ENCODE measurements at places on chromosomes 4 and X. TPM values are rescaled to one million over a fixed set of nuclear protein-coding genes. Genes with fewer than 3 reads are reported as not detected.

DNA sequence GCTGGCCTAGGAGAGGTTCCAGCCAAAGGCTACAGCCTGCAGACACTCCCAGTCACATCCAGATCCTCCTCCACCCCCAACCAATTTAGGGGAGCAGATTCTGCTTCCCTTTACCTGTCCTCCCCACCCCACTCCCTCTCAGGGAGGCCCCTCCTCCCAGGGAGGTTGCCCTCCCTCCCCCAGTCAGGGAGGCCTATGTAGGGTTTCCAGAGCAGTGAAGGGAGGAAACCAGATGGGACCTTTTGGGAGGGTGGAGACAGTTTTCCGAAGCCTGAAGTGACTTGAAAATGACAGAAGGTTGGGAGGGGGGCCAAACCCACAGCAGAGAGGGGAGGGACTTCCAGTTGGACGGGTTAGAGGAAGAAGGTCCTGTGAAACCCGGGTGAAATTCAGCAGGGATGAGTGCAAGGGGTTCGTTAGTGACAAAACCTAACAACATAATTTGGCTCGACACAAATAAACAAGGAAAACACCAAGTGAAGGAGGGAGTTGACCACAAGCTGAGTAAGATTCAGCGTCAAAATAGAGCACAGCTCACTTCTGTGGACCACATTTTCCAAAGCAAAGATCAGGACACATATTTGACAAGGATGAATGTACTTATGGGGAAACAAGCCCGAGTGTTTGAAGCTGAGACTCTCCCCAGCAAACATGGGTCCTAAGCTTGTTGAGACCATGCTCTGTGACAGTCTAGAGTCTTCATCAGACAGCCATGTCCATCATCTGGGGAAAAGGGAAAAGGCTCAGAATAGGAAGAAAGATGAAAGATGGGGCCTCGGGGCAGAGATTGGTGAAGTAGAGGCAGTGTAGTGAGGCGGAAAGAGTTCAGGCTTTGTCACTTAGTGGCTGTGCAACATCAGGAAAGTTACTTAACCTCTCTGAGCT, 46.4 kb downstream of the PRPS1 start:
- H3K27ac ChIP-seq = peak overlapping the region; percentile 86
- H3K36me3 ChIP-seq = no peaks in the 10 kb centered on the region
- H3K27me3 ChIP-seq = peaks cover 4% of the 10 kb centered on the region
- peak overlapping the region; percentile 52 for H3K4me3 ChIP-seq

GRCh38 chrX:71619193-71619592, 882 bp upstream of the CXCR3 start:
- H3K27me3 ChIP-seq = no peaks in the 10 kb centered on the region
- no peak overlapping the region for H3K27ac ChIP-seq
- H3K4me3 ChIP-seq = no peak overlapping the region
- DNase-seq = no peak
- H3K36me3 ChIP-seq = no peaks in the 10 kb centered on the region
- H3K4me1 ChIP-seq = peaks cover 11% of the 10 kb centered on the region

DNA sequence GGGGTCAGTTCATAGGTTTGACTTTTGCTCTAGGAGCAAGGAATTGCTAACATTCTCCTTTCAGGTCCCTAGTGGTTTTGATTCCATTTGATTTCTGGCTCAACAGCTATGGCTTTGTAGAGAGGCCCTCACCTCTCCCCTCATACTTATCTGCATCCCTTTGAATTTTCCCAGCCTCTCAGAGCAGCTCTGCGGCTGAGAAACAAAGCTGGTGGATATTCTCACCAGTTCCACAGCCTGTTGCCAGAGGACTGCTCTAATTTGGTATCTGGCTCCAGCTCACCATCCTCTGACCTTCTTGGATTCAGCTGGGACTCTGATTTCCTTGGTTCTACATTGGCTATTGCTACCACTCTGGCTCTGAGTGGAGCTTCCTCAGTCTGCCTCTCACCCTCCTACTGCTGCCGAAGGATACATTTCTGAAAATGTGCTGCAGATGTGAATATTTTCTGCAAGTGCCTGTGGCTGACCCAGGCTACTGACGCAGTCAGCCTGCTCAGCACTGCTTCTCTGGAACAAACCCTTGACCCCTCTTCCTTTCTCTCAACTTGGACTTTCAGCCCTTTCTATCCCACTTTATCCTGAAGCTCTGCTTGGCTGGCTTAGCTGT, 110.9 kb upstream of the ENPEP start:
- H3K4me3 ChIP-seq = no peak overlapping the region
- H3K27me3 ChIP-seq = no peaks in the 10 kb centered on the region
- DNase-seq = no peak
- H3K27ac ChIP-seq = no peak overlapping the region
- H3K4me1 ChIP-seq = no peaks in the 10 kb centered on the region
- H3K36me3 ChIP-seq = no peaks in the 10 kb centered on the region

GRCh38 chr4:151933122-151933827, 172.5 kb upstream of the GATB start:
- H3K4me3 ChIP-seq = no peak overlapping the region
- H3K4me1 ChIP-seq = no peaks in the 10 kb centered on the region
- no peak for DNase-seq
- H3K36me3 ChIP-seq = no peaks in the 10 kb centered on the region

ARHGAP36 gene
- total RNA-seq = not detected

DNA sequence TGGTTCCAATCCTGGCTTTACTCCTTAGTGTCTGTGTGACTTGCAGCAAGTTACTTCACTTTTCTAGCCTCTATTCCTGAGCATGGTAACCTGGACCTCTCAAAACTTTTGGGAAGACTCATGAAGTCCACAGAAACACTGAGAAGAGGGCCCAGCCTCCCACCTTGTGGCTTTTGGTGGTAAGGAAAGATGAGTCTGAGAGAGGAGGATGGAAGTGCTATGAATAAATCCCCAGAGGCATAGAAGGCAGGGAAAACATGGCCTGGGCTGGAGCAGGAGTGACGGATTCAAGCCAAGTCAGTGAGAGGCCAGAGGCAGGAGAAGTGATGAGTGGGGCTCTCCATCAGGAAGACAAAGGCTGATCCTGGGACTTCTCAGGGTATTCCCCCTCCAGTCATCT, 10.9 kb upstream of the MAGEA4 start:
- peaks cover 4% of the 10 kb centered on the region for H3K4me1 ChIP-seq
- DNase-seq = no peak
- H3K27me3 ChIP-seq = no peaks in the 10 kb centered on the region
- H3K4me3 ChIP-seq = no peak overlapping the region
- no peaks in the 10 kb centered on the region for H3K36me3 ChIP-seq

PNCK gene
- total RNA-seq = 49.6 TPM

GRCh38 chr4:15805583-15806517, 27.7 kb downstream of the CD38 start:
- H3K4me1 ChIP-seq = no peaks in the 10 kb centered on the region
- H3K36me3 ChIP-seq = no peaks in the 10 kb centered on the region
- no peak overlapping the region for H3K27ac ChIP-seq
- H3K4me3 ChIP-seq = no peak overlapping the region

- H3K27me3 ChIP-seq = no peaks in the 10 kb centered on the region
- DNase-seq = no peak
- H3K4me1 ChIP-seq = peaks cover 17% of the 10 kb centered on the region
- peaks cover 42% of the 10 kb centered on the region for H3K36me3 ChIP-seq
- no peak overlapping the region for H3K27ac ChIP-seq
- H3K4me3 ChIP-seq = no peak overlapping the region
Observed at GRCh38 chr4:2888886-2889285, 45.2 kb downstream of the ADD1 start.

DUSP21 gene
- total RNA-seq = not detected

DCHS2 gene
- total RNA-seq = 13.6 TPM

DNA sequence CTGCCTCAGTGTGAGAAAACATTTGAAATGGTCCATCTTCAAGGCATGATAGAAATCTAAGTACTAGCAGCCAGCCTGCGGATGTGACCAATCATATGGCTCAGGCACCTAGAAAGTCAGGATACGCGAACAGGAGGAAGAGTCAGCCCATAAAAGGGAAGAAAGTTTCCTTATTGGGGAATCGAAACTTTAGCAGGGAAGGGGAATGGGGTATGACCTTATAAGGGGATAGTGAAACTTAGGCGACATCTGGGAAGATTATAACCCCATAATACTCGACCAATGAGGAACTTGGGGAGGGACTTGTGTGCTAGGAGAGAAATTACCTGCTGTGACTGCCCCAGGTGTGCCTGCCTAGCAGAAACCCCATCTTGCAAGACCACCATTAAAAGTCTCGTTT, 26.2 kb upstream of the PYURF start:
- H3K4me3 ChIP-seq = no peak overlapping the region
- no peaks in the 10 kb centered on the region for H3K27me3 ChIP-seq
- no peaks in the 10 kb centered on the region for H3K36me3 ChIP-seq

DNA sequence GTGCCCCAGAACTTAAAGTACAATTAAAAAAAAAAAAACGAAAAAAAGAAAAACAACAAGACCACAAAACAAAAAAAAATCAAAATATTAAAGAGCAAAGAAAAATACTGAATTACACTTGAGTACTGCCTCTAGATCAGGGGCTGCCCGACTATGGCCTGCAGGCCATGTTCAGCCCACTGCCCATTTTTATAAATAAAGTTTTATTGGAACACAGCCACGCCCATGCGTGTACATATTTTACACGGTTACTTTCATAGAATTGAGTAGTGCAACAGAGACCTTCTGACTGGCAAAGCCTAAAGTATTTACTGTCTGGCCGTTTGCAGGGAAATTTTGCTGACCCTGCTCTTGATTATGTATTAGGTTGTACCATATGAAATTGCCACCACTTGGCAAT, 130.5 kb downstream of the ATXN3L start:
- no peak overlapping the region for H3K4me3 ChIP-seq
- no peaks in the 10 kb centered on the region for H3K27me3 ChIP-seq
- no peaks in the 10 kb centered on the region for H3K4me1 ChIP-seq

- DNase-seq = no peak
- H3K27ac ChIP-seq = no peak overlapping the region
- H3K36me3 ChIP-seq = no peaks in the 10 kb centered on the region
- peak overlapping the region; percentile 18 for H3K4me3 ChIP-seq
- peaks cover 17% of the 10 kb centered on the region for H3K4me1 ChIP-seq
Observed at GRCh38 chrX:137549851-137550664, 15.9 kb upstream of the ZIC3 start.

DNA sequence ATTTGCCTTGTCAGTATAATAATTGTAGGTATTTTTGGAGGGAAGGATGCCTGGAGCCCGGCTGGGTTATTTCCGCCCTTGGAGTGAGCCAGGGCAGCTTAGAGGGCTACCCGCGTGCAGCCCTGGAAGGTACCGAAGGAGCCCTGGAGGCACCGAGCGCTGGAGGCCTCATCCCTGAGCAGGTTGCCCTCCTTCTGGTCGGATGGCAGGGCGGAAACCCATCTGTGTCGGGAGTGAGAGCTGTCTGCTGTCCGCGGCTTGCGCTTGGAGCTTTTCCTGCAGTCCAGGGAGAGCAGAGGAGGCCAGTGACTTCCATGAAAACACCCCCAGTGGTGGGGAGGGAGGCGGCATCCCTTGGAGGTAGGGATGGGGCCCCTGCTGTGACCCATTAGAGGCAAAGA, 122.1 kb downstream of the TBL1X start:
- H3K27me3 ChIP-seq = no peaks in the 10 kb centered on the region
- DNase-seq = no peak
- H3K4me1 ChIP-seq = no peaks in the 10 kb centered on the region
- H3K36me3 ChIP-seq = no peaks in the 10 kb centered on the region
- no peak overlapping the region for H3K4me3 ChIP-seq

DNA sequence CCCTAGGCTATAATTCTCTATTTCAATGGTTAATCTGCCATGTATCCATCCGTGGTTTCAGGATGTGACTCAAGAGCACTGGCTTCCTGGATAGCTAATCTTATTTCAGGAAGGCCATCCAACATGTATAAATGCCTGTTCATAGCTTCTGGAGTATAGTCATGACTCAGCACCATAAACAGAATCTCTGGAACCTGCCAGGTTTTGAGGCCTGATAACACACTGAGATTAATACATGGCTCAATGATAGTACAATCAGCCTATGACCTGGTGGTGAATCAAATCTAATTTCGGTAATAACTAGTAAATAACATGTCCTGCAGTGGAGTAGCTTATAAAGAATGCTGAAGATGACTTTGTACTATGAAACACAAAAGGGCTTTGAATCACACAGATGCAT, 5.7 kb upstream of the IL13RA2 start:
- H3K4me1 ChIP-seq = no peaks in the 10 kb centered on the region
- no peaks in the 10 kb centered on the region for H3K36me3 ChIP-seq
- no peaks in the 10 kb centered on the region for H3K27me3 ChIP-seq
- H3K4me3 ChIP-seq = no peak overlapping the region

C4orf36 gene
- total RNA-seq = 0.99 TPM

- no peaks in the 10 kb centered on the region for H3K36me3 ChIP-seq
- no peak for DNase-seq
- no peaks in the 10 kb centered on the region for H3K27me3 ChIP-seq
- no peak overlapping the region for H3K27ac ChIP-seq
- no peak overlapping the region for H3K4me3 ChIP-seq
- H3K4me1 ChIP-seq = no peaks in the 10 kb centered on the region
Observed at GRCh38 chr4:81353861-81354260, 117.8 kb downstream of the RASGEF1B start.

DKK2 gene
- total RNA-seq = 2.6 TPM

- peak overlapping the region; percentile 17 for H3K27ac ChIP-seq
- H3K4me1 ChIP-seq = peaks cover 29% of the 10 kb centered on the region
- no peaks in the 10 kb centered on the region for H3K36me3 ChIP-seq
- no peak overlapping the region for H3K4me3 ChIP-seq
- no peaks in the 10 kb centered on the region for H3K27me3 ChIP-seq
Observed at GRCh38 chr4:76733068-76733771, 164.7 kb downstream of the SOWAHB start.

DNA sequence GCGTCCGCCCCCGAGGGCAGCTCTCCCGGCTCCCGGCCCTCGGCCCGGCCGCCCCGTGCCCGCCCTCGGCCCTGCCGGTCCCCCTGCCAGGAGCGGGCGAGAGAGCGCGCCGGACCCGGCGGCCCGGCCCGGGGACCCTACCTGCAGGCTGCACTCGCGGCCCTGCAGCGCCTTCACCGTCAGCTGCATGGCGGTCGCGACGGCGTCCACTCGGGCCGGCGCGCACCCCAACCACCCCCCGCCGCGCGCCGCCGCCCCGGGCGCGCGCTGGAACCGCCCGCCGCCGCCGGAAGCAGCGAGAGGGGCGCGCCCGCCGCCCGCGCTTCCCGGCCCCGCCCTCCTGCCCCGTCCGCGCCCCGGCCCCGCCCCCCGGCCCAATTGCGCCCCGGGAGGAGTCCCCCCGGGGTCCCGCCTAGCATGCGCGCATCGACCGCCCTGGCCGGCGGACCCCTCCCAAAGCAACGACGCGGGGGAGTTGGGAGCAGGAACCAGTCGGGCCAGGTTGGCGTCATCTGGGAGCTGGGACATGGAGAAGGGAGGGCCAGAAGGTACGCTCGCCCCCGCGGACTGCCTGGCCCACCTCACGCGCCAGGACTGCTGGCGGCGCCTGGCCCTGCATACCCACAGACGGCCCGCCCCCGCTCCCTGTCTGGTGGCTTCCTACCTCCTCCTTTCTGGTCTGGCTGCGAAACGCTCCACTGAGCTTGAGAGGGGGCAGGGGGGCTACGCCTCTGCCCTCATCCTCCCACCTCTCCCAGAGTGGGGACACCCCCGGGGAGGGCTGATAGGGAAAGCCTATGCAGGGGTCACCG, at the start of gene UBL4A:
Gene UBL4A (minus strand): TSS at position 220 of the 812 bp plus-strand sequence. CDS start 31 bp downstream, at position 189.
- H3K27me3 ChIP-seq = no peaks in the 10 kb centered on the region
- peak within 1 kb of the TSS; percentile 66 for H3K4me3 ChIP-seq
- peaks cover 14% of the 10 kb centered on the region for H3K4me1 ChIP-seq
- H3K27ac ChIP-seq = peak within 1 kb of the TSS; percentile 88
- peaks cover 12% of the 10 kb centered on the region for H3K36me3 ChIP-seq

DCAF8L2 gene
- not detected for total RNA-seq

GRCh38 chr4:20487446-20487845, 212.8 kb upstream of the PACRGL start:
- no peak overlapping the region for H3K4me3 ChIP-seq
- H3K4me1 ChIP-seq = peaks cover 20% of the 10 kb centered on the region
- no peaks in the 10 kb centered on the region for H3K27me3 ChIP-seq
- no peaks in the 10 kb centered on the region for H3K36me3 ChIP-seq
- H3K27ac ChIP-seq = no peak overlapping the region
- no peak for DNase-seq
